Inflammatory macrophage treated with lipopolysaccharide for 1 hour (primary cell): ENCODE measurements at places on chromosomes 2 and 18.

DNA sequence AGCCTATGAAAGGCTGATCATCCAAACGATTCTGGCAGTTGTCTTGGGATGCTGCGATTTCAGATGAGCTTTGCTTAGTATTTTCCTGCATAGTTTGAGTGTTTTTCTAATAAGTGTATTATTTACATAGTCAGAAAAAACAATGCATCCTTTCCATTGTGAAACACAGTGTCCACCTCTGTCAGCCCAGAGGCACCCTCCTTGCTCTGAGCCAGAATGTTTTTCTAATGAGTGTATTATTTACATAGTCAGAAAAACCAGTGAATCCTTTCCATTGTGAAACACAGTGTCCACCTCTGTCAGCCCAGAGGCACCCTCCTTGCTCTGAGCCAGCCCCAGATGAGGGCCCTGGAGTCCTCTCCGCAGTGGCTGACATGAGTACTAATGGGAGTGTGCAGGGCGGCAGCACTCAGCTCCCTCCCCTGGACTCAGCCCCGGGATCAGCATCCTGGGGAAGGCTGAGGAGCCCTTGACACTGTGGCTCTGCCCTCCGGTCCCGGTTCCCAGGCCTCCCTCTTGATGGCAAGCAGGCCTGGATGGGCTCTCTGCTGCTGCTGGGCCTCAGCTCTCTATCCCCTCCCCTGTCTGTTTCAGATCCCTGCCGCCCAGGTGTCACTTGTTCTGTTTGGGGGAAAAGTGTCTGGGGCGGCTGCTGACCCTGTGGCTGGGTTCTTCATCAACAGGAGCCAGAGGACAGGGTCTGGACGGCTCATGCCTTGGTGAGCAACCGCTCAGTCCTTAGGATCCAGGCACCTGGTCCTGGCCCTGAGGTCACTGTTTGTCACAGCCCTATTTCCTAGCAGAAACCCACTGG is 5.9 kb downstream of the MFSD2B start:
- DNase-seq, result no peak

DNA sequence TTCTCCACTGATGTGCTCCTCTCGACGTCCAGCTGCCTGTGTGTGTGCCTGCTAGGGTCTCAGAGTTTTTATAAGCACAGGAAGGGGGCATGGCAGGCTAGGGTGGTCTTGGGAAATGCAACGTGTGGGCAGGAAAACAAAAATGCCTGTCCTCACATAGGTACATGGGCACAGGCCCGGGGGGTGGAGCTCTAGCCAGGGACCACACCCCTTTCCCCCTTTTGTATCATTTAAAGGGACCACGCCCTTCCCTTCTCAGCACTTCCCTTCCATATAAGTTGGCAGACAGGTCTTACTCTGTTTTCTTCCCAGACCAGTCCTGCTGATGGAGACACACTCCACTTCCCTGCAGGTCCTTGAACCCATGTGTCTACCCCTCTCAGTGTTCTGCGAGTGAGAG is 645.0 kb downstream of the CBLN2 start:
- no peak for DNase-seq

DNA sequence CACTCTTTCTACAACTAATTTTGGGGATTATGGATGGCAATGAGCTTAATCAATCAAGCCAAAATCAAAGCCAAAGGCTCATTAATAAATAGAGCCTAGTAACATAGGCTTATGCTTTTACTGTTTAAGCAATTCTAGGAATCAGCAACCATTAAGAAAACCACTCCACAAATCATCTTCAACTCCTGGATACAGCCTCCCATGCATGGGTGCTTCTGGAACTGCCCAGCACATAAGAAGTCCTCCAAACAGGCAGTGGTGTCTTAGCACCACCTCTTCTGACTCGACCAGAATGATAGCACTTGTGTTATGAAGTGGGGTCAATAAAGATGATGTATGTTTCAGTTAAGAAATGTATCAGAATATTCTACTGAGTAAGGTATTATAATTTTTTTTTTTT is 104.4 kb upstream of the SERPINE2 start:
- no peak for DNase-seq

GRCh38 chr2:2843969-2844548 is 513.0 kb upstream of the MYT1L start:
- DNase-seq, result no peak

DNA sequence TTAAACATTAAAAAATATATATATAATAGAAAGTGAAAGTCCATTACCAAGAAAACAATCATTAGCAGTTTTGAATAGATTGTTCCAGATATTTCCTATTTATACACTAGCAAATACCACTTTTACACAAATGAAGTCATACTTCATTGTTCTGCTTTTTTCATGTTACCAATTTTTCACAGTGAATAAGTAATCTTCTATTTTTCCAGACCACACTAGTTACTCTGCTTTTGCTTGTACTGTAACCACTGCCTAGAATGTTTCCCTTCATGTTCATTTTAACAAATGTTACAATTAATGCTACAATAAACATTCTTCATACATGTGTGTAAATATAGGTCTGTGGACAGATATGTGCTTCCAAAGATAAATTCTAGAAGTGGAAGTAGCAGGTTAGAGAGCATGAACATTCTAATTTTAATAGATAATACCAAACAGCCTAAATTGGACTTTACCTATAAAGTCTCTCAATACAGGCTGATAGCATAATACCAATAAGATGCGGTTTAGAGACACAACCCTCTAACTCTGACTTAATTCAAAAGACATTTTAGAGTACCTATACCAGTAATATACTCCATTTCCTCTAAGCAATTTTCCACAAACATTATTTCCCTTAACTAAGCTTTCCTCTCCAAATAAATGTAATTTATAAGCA is 17.0 kb downstream of the ITSN2 start:
- DNase-seq, result peak; percentile 40

DNA sequence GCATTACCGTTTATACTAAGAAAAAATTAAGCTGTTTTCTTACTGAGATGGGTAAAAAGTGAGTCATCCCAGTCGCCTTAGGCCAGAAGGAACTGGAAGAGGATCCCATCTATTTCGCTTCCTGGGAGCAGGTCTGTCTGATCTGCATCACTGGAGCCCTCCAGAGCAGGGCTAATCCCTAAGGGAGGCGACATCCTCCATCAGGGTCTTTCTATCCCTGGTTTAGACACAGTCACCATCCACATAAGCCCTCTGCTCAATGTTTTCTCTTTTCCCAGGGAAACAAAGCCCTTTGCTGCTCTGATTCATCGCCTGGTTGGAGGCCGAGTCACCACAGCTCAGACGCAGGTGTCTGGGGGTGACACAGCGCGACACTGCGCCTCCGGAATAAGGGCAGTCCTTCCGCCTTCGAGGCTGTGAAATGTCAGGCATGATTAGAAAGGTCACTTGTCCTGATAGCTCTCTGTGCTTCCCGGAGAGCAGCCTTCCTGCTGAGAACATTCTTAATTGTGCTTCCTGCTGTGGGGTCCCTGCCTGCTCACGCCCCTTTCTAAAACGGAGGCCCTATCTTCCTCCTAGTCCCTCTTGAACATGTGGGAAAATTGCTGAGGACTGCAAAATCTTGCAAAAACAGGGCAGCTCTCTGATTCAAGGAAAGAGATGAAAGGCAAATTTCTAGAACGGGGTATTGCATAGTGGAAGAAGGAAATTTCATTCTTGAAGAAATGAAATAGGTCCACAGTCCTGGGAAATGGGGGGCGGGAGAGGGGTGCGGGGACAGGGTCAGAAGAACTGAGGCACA is 56.3 kb downstream of the MARCHF4 start:
- peak; percentile 6 for DNase-seq

GRCh38 chr2:219944866-219945265 is 317.4 kb downstream of the SLC4A3 start:
- DNase-seq, result no peak

DNA sequence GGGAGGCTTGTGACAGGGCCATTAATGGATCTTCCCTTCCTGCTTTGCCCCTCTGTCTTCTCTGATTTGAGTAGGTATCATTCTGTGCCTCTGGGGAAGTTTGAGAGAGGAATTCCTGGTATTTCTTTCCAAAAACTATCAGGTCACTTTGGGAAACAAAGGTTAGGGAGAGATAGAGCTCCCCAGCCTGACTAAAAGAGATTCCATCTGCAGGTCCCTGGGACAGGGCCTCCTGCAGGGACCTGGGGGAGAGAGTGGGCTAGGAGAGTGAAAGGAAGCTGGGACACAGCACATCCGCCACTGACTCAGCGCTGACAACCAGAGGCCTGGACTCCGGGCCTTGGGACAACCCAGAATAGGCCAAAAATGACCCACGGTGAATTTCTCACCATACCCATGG is 6.4 kb downstream of the GALNT14 start:
- DNase-seq, result no peak

DNA sequence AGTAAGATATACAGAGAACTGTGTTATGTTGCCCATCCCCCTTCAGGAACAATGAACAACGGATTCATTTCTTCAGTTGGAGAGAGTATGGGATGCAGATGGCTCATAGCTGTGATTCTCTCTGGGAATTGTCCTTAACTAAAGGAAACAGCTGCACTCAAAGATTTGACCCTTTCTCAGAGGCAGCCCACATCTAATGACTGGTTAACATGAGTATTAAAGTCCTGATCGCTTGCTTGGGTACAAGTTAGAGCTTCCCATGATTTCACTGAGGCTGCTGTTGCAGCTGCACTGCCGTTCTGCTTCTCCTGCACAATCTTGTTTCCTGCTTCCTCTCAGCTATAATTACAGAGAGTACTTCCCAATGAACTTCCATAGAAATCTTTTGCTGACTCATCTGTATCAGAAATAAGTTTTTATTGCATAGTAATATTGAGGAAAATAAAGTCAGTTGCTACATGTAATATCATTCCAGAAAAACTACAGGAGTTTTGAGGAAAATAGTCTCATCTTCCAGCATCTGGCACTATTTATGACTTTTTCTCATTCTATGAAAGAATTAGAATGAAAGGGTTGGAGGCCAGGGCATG is 12.8 kb upstream of the SCN9A start:
- no peak for DNase-seq
